ENCODE measurements at places on chromosomes 3 and 15.

DNA sequence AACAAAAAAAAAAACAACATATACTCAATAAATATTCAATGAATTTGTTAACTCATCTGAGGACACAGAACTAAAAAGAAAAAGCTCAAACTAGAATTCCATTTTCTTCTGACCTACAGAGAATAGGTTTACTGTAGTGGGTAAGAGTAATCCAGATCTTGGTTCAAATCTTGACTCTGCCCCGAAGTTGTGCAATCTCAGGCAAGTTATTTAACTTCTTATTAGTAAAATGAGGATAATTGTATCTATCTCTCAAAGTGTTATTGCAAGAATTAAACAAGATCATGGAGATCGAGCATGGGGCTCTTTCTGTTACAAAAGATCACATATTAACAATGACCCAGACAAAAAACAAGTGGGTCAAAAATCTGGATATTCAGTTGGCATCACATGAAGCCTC is 41.1 kb upstream of the OXTR start:
- no peak for DNase-seq

GRCh38 chr3:187102073-187102634 is 37.1 kb downstream of the RPL39L start:
- DNase-seq = no peak

GRCh38 chr15:41494190-41494921 is 682 bp downstream of the ITPKA start:
- DNase-seq = no peak

DNA sequence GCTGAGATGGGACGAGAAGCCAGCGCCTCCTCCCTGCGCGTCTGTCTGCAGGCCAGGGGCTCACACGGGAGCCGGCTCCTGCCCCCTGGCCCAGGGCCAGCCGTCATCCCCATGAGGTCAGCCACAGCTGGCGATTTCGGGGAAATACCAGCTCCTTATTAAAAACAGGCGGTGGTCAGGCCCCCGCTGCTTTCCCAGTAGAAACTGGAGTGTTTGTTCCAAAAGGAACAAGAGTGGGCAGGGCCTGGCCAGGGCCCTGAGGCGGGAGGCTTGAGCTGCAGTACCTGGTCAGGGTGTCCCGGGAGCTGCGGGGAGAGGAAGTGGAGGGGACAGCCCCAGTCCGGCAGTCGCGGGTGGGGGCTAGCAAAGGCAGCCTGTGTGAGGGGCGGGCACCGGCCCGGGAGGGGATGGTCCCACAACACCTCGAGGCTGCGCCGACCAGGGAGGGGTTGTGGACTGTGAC is 17.8 kb downstream of the MYL3 start:
- DNase-seq = no peak

- no peak for DNase-seq
Measured at GRCh38 chr3:127679534-127680145, 6.9 kb downstream of the ABTB1 start.

DNA sequence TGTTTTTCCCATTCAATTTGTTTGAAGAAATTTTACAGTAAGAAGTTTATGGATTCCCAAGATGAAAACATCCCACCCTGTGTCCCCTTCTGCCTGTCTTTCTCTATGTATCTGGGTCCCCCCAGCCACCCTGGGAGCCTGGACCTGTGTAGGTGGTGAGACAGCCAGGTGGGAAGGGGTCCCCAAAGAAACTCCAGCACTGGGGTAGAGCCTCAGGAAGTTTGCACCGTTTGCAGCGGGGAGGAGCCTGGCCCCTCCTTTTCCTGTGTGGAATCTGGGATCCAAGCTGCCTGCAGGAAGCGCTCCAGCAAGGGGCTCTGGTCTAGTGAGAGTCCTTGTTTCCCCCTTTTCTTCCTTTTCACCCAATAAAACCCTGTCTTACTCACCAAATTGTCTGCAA is 49.4 kb upstream of the ITGA11 start:
- no peak for DNase-seq

GRCh38 chr3:60289341-60290121 is 961.7 kb downstream of the FHIT start:
- DNase-seq = no peak

- no peak for DNase-seq
Measured at GRCh38 chr15:74123131-74123429, 7.3 kb upstream of the ISLR2 start.

DNA sequence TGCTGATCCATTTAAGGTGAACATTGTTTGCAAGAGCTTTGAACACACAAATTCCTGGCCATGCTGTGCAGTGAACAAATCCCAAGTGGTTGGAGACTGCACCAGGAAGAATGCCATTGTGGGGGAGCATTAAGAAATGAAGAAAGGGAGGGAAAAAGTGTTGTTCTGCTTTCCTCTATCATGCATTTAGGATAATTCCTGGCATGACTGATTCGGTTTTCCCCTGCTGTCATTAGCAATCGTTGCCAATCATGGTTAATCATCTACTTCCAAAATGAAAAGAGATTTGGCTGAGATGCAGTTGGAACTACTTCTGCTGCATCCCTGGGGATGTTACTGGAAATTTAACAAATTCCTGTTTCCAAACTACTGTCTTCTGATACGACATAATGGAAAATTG is 73.7 kb upstream of the ZPLD1 start:
- no peak for DNase-seq

DNA sequence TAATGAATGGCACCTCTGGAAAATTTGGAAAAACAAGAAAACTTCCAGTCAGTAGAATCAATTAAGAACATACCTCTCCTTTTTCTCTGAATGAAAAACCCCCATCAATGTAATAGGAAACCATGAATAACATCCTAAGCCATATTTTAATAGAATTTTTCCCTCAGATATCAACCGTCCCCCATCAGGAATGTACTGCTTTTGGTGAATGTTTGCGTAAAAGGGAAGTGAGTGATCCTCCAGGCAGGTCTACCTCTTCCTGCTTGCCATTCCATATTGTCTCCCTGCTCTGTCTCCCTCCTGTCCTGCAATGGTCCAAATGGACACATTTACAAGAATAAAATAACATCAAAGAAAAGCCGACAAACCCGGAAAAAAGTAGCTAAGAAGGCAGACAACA is 30.8 kb downstream of the LAMP3 start:
- no peak for DNase-seq

GRCh38 chr3:126454437-126455198 is 21.1 kb downstream of the ZXDC start:
- no peak for DNase-seq

DNA sequence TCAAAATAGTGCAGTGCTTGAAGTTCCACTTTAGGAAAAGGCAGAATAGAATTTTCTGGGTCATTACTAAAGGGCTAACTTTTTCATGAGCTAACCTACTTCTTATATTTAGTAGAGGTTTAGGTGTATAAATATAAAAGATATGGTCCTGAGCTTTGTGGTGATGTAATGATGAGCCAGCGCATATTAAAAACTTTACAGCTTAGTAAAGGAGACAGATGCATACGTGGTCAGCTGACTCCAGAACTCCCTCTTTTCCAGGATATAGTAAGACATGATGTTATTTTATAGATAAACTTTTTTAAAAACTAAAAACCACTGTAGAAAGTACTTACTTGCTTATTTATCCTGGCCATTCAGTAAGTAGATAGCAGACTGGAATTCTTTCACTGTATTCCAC is 895.0 kb downstream of the CADM2 start:
- no peak for DNase-seq

- no peak for DNase-seq
Measured at GRCh38 chr3:192260116-192261010, 467.0 kb downstream of the FGF12 start.

DNA sequence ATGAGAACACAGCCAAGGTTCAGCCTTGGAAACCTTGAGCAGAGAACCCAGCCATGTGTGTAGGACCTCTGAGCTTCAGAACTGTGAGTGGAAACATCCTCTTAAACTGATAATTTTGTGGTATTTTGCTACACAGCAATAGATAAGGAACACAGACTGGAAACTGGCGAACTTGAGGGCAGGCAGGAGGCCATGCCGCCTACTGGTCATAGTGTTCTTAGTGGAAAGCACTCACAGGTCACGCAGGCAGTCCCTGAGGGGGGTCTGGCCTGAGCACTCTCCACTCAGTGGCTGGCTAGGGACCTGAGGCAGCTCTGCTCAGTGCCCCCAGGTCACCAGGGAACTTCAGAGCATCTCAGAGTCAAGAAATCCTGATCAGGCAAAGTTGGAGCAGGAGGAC is 9.7 kb upstream of the XIRP1 start:
- no peak for DNase-seq

GRCh38 chr15:38252481-38253350 is at the start of gene SPRED1:
Gene SPRED1, plus strand, starts transcription at chr15:38252836. Its CDS starts 350 bp downstream, at chr15:38253186.
- no peak for DNase-seq

- no peak for DNase-seq
Measured at GRCh38 chr3:49022688-49023171, 809 bp downstream of the NDUFAF3 start.

- DNase-seq = no peak
Measured at GRCh38 chr3:155491696-155492095, 198.2 kb upstream of the STRIT1 start.

GRCh38 chr3:71309342-71309741 is 274.2 kb downstream of the FOXP1 start:
- DNase-seq = no peak

GRCh38 chr3:182793663-182794454 is 555 bp downstream of the ATP11B start:
- no peak for DNase-seq

DNA sequence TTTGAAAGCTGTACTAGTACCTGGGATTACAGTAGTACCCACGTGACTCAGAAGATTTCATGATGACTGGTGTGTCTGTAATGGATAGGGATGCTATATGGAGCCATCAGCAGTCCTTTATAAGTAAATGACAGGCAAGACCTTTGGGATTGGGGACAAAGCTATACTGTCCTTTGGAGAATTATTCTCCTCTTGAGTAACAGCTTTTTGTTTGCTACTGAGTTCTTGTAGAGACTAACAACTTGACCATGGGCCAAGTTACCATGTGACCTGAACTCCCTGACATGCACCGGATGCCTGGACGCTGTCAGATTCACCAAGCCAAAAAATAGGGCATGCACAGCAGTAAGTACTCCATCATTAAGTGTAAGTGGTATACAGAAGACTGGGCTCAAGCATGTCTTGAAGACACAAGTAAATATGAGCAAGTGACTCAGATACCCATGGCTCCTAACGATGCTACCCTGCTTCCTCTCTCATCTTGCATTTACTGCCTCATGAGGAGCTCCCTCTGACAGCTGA is 12.9 kb downstream of the SEC11A start:
- DNase-seq = no peak

DNA sequence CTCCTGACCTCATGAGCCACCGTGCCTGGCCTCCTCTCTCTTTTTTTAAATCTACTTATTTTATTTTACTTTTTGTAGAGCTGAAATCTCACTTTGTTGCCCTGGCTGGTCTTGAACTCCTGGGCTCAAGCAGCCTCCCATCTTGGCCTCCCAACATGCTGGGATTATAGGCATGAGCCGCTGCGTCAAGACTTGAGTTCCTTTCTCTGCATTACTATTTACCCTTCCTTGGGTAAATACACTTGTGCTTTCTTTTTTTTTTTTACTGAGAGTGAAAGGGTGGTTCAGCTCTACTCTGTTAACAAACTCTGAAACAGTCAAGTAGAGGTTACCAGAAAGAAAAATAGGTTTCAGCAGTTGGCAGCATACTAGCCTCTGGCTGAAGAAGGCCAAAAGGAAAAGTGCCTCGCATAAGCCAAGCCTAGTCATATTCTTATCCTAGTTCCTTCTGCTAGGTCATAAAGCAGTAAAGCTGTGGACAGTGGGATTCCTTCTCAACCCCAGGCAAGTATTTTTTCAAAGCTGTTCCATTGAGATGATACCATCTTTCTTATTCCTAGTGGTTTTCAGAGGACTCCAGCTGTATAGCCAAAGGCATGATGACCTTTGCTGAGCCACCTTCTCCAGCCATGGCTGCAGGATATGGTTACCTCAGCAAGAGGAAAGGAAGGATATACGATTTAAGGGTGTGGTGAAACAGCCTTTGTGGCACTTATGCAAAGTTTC is 135.1 kb downstream of the RBPMS2 start:
- DNase-seq = no peak

DNA sequence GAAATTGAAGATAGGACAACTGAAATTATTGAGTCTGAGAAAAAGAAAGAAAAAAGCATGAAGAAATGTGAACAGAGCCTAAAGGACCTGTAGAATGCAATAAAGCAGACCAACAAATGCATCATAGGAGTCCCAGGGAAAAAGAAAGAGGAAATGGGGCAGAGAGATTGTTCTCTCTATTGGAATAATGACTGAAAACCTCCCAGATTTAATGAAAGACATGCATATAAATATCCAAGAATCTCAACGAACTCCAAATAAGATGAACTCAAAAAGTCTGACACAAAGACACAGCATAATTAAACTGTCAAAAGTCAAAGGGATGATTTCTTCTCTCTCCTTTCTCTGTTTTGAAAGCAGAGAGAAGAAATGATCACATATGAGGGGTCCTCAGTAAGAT is 124.7 kb downstream of the MEX3B start:
- DNase-seq = no peak

DNA sequence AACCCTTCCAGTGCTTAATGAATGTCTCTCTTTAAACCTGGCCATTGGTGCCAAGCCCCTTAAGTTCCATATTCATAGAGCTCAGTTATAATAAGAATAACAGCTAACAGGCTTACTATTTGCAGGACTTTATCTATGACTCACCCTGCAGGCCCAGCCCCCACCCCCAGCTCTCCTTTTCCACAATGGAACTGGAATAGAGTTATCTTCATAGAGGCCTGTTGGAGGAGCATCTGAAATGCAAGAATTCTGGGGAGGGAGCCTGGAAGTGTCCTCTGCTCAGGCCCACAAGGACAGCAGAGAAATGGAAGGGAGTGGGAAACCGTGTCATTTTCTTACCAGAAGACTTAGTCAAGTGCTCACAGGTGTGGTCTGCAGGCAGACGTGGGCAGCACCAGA is 52.8 kb downstream of the SEMA5B start:
- DNase-seq = no peak

- DNase-seq = no peak
Measured at GRCh38 chr3:52317208-52318000, 1.3 kb downstream of the DNAH1 start.

DNA sequence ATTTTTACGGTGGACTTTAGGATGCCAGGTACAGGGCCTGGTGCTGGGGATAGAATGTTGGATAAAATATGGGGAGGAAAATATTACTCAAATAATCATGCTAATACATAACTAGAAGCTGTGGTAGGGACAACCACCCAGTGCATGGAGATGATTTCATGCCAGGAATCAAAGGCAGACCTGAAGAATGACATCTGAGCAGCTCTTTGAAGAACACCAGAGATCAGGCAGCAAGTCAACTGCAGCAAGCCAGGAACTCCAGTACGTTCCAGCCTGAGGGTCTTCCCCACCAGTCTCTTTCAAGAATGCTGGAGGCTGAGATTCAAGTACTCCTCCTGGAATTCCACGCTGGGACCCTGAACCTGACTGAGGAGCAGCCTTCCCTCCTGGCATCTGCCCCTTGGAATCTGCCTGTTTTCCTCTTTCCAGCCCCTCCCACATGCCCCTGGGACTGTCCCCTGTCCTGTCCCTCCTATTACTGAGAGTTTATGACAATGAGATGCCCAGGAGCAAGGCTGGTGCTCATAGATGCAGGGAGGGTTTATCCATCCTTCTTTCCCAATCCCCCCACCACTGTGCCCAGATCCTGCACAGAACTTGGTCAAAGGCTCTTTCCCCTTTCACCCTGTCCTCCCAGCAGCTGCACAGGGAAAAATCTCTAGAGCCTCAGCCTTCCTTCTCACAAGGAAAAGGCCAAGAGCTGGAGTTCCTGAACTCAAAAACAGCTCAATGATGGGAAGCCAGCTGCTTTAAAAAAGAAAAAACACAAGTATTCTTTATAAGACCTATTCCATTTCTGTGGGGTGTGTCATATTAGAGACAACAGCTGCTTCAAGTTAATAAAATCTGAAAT is 68.0 kb downstream of the PDZRN3 start:
- no peak for DNase-seq

Measured in AG04449 (cell line).